ENCODE measurements at places on chromosomes 13 and 19.

DNA sequence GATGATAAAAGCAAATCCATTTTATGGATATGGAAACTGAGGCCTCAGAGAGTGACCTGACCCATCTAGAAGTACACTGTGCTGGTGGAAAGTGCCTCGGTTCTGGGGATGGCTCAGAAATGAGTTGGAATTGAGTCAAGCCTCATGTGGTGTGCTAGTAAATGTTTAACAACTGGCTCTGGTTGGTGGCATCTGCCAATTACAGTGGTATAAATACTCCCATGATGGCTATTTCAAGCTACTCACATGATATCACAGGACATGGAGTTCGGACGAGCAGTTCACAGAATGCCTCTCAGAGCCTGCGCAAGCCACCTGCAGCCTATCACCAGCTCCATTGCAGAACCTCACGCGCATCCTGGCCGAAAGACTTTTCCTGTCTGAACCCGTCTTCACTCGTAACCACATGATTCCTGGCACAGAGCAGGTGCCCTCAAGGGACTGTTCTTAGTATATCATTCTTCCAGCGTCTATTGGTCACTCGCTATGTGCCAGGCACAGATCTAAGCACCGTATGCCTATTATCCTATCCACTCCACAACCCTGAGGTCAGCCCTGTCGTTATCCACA lies 9.1 kb downstream of the TMEM150B start:
- DNase-seq = no peak

GRCh38 chr19:2865334-2866100 lies 1.6 kb upstream of the ZNF556 start:
- DNase-seq = no peak

GRCh38 chr13:40259899-40260298 lies 406.5 kb downstream of the FOXO1 start:
- DNase-seq = no peak

DNA sequence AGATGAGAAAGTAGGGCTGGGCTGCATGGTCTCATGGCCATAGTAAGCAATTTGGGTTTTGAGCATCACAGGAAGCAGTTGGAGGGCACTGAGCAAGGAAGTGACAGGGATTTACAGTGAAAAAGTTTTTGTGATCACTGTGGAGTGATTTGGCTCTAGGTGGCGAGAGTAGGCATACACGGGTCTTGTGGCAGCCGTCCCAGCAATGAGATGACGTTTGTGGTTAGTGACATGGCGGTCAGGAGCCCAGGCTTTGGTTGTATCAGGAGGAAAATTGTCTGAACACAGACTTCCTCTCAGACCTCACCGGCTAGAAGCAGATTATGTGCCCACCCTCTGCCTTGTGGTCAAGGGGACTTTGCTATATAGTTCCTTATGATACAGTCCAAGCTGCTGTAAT lies 3.3 kb downstream of the ZNF444 start:
- DNase-seq = no peak

- no peak for DNase-seq
Observed at GRCh38 chr19:43479961-43480561, 14.7 kb upstream of the LYPD3 start.

DNA sequence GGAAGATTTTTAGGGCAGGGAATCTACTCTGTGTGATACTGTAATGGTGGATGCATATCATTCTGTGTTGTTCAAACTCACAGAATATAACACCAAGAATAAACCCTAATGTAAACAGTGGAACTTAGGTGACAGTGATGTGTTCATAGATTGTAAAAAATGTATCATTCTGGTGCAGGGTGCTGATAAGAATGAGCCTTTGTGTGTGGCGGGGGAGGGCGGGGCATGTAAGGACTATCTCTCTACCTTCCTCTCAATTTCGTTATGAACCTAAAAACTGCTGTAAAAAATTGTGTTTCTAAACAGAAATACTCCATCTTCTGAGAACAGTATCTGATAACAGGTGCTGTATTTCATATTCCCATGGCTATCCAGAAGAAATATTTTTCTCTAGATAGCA lies 35.6 kb downstream of the TNFRSF19 start:
- no peak for DNase-seq

DNA sequence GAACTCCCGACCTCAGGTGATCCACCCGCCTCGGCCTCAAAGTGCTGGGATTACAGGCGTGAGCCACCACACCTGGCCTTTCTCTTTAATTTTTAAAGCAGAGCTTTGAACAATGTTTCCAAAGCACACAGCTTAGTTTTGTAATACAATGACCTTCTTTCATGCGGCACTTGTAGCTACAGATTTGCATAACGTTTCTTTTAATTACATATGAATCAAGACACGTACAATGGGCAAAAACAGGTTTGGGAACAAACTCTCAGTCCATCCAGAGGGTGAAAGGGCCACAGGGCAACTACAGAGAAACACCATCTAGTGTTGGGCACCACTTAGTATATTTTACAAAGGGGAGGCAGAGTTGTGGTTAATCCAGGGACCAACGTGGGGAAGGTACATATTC lies 19.0 kb upstream of the S1PR4 start:
- no peak for DNase-seq

- no peak for DNase-seq
Observed at GRCh38 chr13:64088491-64088890, 2672.8 kb upstream of the PCDH20 start.

DNA sequence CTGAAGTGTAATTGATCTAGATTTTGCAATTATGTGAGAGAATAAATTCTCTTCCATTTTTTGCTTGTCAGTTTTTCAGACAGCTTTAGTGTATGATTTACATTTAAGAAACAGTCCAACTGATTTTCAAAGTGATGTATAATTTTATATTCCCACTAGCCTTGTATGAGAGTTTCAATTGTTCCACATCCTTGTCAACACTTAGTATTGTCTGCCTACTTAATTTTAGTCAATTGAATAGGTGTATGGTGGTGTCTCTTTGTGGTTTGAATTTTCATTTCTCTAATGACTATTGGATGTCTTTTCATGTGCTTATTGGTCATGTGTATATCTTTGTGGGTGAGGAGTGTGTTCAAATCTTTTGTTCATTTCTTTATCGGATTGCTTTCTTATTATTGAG lies 49.4 kb upstream of the SPRY2 start:
- no peak for DNase-seq

DNA sequence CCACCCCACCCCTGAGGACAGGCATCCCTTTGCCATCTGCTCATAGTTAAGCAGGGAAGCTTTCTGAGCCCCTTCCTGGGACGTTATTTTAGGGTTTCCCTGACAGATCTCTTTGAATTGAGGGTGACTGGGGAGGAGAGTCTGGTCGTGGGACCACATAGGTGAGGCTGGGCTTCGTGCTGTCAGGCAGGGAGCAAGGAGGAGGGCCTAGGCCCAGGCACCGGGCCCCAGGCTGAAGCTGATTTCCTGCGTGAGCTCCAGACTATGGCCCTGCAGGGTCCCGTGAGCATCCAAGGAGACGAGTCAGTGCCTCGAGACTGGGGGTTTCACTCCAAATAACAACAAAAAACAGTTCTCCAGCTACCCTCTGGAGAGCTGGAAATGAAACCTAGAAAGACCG lies 60.4 kb downstream of the MYO9B start:
- DNase-seq = no peak

- DNase-seq = no peak
Observed at GRCh38 chr19:55230780-55231179, 2.2 kb upstream of the TMEM86B start.

- DNase-seq = no peak
Observed at GRCh38 chr13:49877629-49878218, 58.4 kb downstream of the SPRYD7 start.

GRCh38 chr13:64480672-64481071 lies 2749.5 kb downstream of the PCDH9 start:
- DNase-seq = peak; percentile 43

DNA sequence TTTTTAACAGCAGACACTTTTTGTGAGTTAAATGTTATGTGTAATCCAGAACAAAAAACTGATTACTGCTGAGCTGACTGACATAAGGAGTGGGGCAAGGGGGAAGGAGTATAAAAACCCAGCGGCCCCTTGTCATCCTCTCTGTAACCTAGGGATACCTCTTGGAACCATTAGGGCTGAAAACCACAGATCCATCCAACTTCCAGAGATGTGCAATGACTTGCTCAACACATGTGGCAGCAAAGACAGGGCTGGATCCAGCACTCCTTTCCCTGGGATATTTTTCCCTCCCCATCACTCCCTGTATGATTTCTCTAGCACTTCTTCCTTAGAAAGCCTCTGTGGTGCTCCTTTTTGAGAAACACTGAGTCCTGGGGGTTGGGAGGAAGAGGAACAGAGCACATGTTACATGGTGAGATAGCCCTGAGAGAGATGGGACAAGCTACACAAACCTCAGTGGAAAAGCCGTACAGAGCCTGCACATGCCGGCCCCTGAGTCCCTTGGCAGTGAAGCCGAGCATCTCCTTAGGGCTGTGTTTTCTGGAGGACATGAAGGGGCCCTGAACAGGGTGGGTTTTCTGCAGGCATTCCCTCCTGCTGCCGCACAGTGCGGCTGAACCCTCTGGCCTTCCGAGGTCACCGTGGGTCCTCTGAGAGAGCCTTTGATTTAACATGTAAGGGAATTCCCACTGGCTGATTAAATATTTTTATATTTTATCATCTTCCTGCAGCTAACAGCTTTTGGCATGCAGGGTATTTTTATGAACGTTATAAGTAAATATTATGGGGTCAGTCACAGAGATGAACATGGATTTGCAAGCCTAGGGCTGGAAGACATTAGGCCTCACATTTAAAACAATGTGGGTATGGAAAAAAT lies 219.9 kb downstream of the COG6 start:
- DNase-seq = peak; percentile 47

GRCh38 chr19:2391118-2391725 lies 31.2 kb downstream of the TMPRSS9 start:
- DNase-seq = peak; percentile 78

- no peak for DNase-seq
Observed at GRCh38 chr19:10078329-10078728, 7.8 kb upstream of the SHFL start.

DNA sequence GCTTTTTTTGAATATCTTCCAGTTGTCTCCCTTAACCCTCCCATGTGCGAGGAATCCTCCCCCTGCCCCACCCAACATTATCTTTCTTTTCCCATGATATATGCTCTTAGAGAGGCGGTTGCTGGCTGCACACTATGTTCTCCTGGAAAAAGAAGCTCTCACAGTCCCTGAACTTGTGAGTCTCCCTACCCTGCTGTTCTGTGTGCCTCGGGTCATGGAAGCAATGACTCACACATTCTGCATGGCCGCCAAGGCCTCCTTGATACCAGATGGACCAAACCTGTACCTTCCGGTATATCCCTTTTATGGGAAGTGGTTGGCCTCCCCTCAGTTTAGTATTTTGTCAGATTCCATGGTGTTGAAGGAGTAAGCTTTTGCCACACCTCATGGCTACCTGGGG lies 705.4 kb downstream of the SLITRK6 start:
- peak; percentile 12 for DNase-seq

DNA sequence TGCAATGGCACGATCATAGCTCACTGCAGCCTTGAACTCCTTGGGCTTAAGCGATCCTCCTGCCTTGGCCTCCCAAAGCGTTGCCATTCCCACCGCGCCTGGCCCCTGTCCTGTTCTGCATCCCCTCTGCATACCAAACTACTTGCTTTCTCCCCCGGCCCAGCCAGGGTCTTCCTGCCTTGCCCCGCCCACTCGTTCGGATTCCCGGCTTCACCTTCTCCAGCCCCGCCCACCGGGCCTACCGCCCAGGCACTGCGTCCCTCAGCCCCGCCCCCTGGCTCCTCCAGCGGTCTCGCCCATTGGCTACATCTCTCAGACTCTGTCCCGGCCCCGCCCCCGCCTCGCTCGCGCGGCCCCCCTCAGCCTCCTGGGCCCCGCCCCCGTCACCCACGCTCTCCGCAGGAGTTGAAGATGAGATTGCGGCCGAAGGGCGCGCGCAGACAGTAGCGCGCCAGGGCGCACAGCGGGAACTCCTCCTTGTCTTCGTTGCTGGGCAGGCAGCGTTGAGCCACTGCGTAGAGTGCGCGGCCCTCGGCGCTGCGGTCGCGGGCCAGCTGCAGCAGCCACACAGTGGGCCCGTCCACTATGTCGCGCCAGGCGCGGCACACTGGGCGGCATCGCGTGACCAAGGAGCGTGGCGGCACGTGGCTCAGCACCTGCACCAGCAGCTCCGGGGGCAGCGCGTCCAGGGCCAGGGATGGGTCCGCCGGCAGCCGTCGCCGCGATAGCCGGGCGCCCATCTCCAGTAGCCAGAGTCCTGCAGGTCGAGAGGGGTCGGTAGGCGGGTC lies 19.0 kb downstream of the MRPS12 start:
- DNase-seq = peak; percentile 77

- DNase-seq = peak; percentile 77
Observed at GRCh38 chr19:12952488-12953137, 4.4 kb downstream of the GADD45GIP1 start.

GRCh38 chr13:44715287-44716230 lies 139.4 kb upstream of the TSC22D1 start:
- no peak for DNase-seq

DNA sequence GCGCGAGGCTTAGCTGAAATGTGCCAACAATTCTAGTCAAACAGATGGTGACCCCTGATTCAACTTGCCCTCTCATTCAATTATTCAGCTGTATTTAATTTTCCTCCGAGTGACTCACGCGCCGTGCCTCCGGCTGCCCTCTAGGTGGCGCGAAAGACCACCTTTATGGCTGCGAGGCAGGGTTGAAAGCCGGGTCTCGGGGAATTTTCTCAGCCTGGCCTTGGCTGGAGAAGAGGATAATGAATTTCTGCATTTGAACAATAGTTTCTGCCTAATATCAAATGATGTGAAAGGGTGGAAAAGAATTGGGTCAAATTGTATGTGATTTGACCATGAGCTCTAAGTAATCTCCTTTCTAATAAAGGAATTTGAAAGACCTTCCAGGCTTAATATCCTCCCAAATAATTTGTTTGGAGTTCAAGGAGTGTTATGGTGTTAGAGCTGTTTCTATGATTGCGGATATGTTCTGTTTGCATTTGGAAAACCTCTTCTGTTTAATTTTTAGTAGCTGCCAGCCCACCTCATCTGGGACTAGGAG lies 310.9 kb downstream of the ZNF536 start:
- DNase-seq = peak; percentile 86

- no peak for DNase-seq
Observed at GRCh38 chr19:45664575-45664974, 3.4 kb upstream of the GIPR start.

DNA sequence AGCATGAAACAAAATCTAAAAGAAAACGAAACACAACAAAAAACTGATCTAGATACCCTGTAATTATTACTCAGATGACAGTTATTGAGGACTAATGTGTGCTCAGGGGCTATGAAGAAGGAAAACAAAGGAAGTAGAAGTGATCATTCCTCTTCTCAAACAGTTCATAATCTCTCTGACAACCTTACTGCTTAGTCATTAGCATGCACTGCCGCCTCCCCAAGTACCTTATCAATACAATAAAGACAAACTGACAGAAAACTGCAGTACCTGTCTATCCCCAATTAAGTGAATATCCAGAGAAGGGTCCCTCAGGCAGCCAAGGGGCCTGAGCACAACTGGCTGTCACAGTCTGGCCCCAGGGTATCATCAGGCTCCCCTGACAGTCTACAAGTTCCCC lies 22.0 kb upstream of the POU4F1 start:
- DNase-seq = no peak

GRCh38 chr13:76048675-76049375 lies 412.7 kb downstream of the LMO7 start:
- no peak for DNase-seq

GRCh38 chr19:10898633-10899032 lies 27.3 kb downstream of the CARM1 start:
- DNase-seq = no peak
